ENCODE measurements at places on chromosomes 1 and 21.

DNA sequence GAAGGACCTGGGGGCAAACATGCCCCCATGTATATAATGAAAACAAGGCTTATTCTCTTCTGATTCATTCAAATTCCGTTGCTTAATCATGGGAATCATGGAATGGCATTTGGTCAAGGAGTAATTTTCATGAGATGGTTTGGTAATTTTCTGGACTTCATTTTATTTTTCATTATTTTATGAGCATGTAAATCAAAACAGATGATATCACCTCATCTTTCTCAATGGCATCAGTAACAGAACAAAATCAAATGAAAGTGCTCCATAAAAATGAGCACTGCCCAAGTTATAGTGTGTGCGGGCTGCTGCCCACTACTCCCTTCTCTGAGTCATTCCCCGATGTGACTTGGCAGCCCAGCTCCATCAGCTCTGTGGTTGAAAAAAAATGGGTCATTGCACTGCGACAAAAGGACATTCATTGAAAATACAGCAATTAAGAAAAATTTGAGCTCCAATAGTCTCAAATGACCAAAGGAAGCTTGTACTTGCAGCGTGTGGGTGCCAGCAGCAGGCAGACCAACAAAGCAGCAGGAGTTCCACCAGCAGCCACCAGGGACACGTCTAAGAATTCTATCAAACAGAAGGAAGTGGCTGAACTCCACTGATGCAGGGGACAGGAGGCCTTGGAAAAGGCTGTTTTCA, 84.3 kb upstream of the VAV3 start:
- peak; percentile 67 for DNase-seq

DNA sequence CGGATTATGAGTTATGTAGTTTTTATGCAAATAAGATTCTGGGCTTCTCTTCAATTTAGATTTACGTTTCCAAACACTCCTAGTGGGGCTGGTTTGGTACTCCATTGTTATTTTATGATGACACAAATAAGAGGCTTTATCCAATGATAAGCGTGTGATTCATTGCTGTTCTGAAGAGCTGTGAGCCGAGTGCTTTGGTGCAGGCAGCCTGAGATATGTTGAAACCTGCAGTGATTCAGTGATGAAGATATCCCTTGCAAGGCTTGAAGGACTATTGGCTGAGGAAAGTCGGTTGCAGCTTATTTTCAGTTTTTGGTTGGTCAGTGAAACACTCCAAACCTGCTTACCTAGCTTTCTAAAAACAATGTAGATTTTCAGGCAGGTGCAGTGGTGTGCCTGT, 112.2 kb downstream of the RYR2 start:
- DNase-seq = no peak

GRCh38 chr1:65493802-65494201, 73.3 kb downstream of the LEPR start:
- DNase-seq = no peak

- no peak for DNase-seq
Observed at GRCh38 chr1:210731193-210731592, 402.5 kb downstream of the HHAT start.

GRCh38 chr1:160924791-160925651, 29.6 kb downstream of the ITLN2 start:
- no peak for DNase-seq

GRCh38 chr1:22525211-22525610, 38.1 kb upstream of the EPHA8 start:
- DNase-seq = no peak

- no peak for DNase-seq
Observed at GRCh38 chr1:224047538-224047937, 66.4 kb upstream of the FBXO28 start.

DNA sequence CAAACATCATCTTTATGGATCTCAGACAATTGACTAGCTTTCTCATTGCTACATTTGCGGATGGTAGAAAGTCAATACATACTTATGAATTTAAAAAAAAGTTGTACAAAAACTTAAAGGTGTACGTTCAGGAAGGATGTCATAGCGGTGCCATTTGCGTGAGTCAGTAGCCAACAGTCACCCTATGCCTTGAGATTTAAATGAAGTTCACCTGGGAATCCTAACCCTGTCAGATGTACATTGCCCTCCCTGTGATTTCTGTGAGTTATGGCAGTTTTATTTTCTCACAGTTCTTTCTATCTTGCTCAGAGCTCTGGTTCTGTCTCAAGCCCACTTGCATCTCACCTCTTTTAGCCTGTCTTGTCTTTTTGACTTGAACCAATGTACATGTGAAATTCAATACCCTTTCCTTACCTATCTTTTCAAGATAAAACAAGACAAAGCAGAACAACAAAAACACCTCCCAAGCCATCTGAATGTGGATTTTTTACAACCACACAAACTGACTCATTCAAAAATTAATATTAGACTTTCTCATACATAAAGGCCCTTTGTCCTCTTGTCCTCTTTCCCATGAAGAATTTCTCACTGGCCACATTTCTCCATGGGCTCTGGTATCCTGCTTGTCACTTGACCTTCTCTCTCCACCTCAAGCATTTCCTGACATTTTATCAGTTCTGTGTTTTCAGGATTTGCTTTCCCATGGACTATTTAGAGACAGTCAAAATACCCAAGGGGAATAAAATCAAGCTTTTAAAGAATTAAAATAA, 25.3 kb upstream of the ZNF697 start:
- DNase-seq = no peak

DNA sequence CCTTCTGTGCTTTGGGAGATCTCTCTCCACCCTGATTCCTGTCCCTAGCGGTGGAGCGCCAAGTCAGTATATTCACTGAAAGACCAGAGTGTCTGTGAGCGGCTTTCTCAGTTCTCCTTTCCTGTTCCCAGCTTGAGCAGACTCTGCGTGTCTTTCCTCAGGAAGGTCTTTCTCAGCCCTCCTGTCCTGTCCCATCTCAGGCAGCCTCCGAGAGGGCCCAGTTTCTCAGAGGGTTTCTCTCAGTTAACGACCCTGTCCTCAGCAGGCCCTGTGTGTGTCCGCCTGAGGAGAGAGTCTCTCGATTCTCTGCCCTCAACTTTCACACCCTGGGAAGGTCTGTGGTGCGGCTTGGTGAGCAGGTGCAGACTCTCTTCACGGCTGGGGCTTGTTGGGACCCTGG, 34.0 kb upstream of the CHIT1 start:
- no peak for DNase-seq

DNA sequence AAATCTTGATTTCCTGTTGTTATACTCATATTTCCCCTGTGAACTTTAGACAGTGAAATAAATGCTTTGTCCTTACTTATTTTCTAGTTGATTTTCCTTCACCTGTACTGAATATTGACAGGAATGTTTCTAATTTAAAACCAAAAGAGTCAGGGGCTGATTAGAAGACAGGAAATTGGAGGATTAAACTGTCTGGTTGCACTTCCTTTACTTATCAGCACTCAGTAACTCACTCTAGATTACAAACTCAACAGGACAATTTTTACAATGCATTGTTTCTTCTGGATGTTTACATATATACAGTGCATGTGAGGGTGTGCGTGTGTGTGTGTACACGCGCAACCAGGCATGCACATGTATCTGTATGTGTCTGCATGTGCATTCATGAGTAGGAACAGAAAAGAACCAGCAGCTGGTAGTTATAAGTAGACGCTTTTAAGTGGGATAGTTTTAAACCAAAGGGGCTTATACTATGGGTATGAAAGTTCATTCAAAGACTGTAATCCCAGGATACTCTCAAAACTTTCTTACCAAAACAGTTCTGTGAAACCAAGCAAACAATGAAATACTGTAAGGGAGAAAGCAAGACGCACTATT, 212.0 kb upstream of the NFIA start:
- DNase-seq = no peak

DNA sequence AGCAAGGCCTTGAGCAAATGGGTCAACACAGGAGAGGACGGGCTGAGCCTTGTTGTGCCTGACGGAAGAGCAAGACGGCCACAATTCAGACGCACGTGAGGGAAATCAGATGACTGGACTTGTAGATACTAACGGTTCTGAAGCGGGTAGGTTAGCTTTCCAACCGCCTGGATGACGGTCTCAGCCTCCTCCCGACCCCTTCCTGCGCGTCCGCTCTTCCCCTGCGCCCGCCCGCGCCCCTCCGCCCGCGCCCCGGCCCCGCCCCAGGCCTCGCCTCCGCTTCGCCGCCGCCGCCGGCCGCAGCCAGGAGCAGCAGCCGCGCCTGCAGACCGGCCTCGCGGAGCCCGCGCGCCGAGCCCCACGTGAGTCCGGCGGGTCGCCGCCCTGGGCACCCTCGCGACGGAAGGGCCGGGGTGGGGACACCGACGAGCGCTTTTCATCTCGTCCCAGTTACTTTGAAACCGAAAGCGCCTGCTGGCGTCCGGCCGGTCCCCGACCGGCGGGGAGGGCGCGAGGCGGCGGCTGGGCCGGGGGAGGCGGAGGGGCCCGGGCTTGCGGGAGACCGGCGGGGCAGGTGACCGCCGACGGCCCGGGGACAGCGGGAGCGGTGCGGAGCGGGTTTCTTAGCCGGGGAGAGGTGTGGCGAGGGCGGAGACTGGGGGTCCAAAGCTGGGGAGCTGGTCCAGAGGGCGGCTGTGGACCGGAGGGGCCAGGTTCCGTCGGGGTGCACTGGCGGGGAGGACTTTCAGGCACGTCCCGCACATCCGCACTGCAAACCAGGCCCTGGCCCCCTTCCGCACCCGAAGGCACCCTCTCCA, at the start of gene TRAF5:
TRAF5 (plus strand) TSS at position 306 of the 818 bp plus-strand sequence. CDS start 26,407 bp downstream, outside the sequence.
- no peak for DNase-seq

- no peak for DNase-seq
Observed at GRCh38 chr21:19276665-19277064, 873.1 kb upstream of the TMPRSS15 start.

GRCh38 chr1:67738401-67738800, 53.4 kb downstream of the GADD45A start:
- DNase-seq = no peak

DNA sequence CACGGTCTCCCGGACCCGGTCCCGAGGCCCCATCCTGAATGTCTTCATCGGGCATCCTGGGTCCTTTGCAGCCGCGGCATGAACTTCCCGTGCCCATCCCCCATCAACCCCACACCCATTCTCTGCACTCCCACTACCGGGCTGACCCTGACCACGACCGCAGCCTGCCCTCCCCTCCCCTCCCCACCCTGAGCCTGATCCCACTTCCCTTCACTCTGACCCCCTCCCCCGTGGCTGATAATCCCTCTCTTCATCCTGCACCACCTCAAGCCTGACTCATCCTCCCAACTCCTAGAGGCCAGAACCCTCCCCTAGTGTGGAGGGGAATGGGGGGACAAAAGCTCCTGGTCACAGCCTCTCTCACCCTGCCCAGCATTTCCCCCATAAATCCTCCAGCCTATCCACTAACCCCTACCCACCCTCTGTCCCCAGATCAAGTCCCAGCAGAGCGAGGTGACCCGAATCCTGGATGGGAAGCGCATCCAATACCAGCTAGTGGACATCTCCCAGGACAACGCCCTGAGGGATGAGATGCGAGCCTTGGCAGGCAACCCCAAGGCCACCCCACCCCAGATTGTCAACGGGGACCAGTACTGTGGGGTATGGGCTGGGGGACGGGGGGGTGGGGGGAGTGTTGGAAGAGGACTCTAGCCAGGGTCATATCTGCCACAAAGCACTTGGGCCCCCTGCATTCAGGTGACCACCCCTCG, 602 bp downstream of the SH3BGRL3 start:
- DNase-seq = no peak

GRCh38 chr1:112925015-112925414, 31.0 kb downstream of the SLC16A1 start:
- no peak for DNase-seq

- DNase-seq = no peak
Observed at GRCh38 chr1:226605318-226605950, 56.9 kb downstream of the STUM start.

GRCh38 chr1:61439234-61439633, 285.7 kb downstream of the TM2D1 start:
- DNase-seq = no peak

DNA sequence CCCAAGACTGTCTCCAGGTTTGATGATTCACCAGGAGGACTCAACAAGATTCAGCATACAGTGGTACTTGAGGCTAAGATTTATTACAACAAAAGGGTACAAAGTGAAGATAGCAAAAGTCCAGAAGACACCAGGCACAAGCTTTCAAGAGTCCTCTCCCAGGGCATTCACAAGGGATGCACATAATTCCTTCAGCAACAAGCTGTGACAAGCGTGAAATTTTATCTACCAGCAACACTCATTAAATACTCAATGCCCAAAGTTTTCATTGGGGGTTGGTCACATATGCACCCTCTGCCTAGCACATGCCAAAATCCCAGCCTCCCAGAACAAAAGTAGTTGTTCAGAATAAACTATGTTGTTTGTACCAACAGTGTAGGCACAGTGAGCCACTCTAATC, 62.3 kb downstream of the PRKACB start:
- no peak for DNase-seq

- no peak for DNase-seq
Observed at GRCh38 chr1:54850069-54850730, 36.8 kb downstream of the DHCR24 start.

DNA sequence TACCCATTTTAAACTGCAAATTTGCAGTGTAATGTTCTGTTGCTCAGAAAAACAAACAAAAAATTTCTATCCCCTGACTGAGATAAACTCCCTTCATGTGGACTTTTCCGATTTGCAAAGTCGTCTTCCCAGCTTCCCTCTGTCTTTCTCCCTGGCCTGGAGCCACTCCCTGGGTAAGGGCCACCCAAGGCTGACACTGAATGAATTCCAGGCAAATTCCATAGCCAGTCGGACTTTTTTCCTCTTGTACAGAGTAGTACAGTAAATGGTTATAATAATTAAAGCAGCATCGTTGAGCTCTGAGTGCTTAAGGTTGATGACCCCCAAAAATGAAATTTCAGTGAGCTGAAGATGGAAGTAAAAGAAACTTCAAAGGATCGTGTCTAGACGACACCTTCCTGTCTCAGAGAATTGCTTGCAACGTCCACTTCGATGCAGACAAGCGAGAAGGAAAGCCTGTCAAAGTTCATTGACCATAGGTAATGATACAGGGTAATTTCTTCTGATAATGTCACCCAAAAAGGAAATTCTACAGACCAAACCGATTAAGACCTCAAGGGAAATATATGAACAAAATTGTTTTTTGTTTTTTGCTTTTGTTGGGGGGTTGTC, 33.6 kb upstream of the LHX8 start:
- no peak for DNase-seq

DNA sequence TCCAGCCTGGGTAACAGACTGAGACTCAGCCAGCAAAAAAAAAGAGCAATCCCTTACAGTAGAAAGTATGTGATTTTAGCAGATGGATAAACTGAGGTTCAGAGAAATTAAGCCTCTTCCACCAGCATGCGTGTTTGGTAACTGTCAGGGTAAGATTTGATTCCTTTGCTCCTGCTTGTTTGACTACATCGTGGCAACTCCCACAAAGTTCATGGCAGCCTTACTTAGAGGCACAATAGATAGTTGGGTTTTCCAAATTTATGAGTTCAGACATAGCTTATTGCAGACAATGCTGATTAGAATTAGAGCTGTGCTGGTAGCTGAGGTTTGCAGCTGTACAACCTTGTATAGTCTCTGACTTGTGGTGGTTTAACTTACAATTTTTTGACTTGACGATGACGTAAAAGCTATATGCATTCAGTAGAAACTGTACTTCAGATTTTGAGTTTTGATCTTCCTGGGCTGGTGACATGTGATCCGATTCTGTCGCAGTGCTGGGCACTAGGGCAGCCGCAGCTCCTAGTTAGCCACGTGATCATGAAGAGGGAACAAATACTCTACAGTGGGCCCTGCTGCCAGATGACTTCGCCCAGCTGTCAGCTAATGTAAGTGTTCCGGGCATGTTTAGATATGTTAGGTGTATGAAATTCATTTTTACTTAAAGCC, 167.8 kb downstream of the DHRS3 start:
- no peak for DNase-seq
